ENCODE measurements at places on chromosomes 2 and 18.

GRCh38 chr2:54308186-54308585 is 52.2 kb upstream of the TSPYL6 start:
- no peak for DNase-seq

- DNase-seq: no peak
Measured at GRCh38 chr2:8954990-8955389, 48.5 kb downstream of the MBOAT2 start.

DNA sequence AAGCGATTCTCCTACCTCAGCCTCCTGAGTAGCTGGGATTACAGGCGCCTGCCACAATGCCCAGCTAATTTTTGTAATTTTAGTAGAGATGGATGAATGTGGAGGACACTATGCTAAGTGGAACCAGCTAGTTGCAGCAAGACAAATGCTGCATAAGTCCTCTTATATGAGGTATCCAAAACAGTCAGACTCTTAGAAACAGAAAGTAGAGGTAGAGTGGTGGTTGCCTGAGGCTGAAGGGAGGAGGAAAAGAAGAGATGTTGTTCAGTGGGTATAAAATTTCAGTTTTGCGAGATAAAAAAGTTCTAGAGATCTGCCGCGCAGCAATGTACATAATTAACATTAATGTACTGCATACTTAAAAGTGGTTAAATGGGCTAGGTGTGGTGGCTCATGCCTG is 145.3 kb upstream of the SPRED2 start:
- DNase-seq: no peak

DNA sequence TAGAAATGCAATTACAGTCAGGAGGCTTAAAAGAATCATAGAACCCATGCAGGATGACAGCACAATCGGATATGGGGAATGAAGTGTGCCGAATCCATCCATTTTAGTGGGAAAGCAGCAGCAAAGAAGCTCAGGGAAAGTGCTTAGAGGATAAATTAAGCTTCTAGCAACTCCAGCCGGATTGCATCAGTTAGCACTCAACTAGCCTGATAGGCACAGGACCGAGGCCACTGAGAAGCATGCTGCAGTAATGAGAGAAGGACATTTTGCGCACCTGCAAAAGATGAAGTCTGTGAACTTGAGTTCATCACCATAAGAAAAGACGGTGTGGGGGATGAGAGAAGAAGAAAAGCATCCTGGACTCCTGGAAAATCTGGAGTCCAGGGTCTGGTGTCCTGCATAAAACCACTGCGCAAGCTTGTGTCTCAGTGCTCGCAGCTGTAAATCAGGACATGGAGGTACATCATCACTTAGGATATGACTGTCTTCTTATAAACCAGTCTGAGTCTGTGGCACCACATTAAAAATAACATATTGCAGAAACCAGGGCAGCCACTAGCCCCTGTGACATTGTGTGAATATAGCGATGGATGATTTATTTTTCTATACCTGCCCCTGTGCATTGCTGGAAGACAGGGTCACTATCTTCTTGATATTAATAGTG is 665.5 kb upstream of the SOX11 start:
- no peak for DNase-seq

GRCh38 chr18:2902327-2902726 is 55.5 kb downstream of the EMILIN2 start:
- no peak for DNase-seq

GRCh38 chr18:8261651-8262091 is 347.6 kb upstream of the RAB12 start:
- no peak for DNase-seq

GRCh38 chr2:64063454-64063853 is 44.2 kb upstream of the VPS54 start:
- DNase-seq: no peak

GRCh38 chr18:58552057-58552461 is 76.8 kb downstream of the ALPK2 start:
- no peak for DNase-seq

DNA sequence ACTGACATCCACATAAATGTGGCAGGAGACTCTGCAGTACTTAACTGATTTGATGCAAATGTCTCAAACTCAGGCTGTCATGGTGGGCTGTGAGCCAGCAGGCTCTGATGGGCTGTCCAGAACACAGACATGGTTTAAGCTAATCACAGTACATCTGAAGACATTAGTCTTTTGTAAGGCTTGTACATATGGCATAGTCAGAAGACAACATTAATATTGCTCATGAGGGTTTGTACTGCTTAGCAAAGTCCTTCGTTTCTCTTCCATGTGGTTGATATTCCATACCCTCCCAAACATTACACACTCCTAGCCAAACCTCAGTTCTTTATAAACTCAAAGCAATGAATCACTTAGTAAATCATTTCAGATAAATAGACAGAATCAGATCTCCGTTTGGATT is 330.6 kb downstream of the RND3 start:
- no peak for DNase-seq

GRCh38 chr18:12305930-12306629 is 2.0 kb upstream of the TUBB6 start:
- DNase-seq: no peak

GRCh38 chr18:3623769-3624545 is 174.0 kb downstream of the TGIF1 start:
- DNase-seq: no peak

GRCh38 chr2:26597197-26597596 is 44.0 kb downstream of the CIB4 start:
- no peak for DNase-seq

DNA sequence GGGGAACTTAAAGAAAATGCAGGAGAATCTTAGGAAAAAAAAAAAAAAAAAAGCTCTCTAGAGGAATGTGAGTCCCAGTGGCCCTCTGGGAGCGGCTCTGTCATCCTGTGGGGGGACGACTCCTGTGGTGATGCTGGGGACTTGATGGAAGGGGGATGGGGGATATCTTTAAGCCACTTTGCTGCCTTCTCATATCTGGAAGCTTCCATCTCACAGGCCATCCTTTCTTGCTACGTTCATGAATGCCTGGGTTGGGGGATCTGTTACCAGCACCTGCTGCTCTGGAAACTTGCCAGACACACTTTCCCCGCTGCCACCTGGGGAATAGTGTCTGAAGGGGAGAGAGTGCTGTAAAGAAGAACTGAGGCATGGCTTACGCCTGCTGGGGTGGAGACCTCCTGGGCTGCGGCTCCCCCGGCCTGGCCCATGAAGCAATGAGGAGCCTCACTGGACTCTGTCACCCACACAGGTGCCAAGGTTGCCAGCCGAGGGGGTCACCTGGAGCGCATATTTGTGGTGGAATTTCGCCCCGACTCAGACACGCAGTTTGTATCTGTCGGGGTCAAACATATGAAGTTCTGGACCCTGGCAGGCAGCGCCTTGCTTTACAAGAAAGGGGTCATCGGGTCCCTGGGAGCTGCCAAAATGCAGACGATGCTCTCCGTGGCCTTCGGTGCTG is 92.8 kb downstream of the RTN4 start:
- no peak for DNase-seq

GRCh38 chr2:181408861-181409260 is 48.3 kb upstream of the ITGA4 start:
- no peak for DNase-seq

GRCh38 chr2:58899692-58900091 is 658.6 kb upstream of the FANCL start:
- DNase-seq: peak; percentile 10

DNA sequence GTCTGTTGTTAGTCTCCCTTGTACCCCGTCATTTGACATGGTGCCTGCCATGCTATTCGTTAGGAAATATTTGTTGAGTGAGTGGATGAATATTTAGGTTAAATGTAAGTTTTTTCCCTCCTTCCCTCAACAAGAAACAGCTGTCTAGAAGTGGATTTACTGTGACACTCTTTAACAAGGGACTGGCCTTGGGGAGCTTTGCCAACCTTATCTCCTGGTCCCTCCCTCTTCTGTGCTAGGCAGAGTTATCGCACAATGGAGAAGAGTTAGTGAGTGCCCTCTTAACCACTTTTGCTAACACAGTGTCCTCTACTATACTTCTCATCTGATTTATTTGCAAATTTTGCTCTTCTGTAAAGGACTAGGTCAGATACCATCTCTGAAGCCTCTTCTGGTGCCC is 61.2 kb downstream of the DIS3L2 start:
- DNase-seq: no peak

DNA sequence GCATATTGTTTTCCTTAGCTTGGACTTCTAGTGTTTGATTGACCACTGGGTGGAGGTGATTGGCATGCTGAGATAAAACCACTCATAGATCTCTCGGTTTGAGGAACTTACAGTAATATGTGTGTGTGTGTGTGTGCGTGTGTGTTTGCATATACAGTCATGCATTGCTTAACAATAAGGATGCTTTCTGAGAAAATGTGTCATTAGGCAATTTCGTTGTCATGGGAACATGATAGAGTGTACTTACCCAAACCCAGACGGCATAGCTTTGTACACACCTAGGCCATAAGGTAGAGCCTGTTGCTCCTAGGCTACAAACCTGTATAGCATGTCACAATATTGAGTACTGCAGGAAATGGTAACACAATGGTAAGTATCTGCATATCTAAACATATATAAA is 167.3 kb downstream of the NYAP2 start:
- DNase-seq: no peak

DNA sequence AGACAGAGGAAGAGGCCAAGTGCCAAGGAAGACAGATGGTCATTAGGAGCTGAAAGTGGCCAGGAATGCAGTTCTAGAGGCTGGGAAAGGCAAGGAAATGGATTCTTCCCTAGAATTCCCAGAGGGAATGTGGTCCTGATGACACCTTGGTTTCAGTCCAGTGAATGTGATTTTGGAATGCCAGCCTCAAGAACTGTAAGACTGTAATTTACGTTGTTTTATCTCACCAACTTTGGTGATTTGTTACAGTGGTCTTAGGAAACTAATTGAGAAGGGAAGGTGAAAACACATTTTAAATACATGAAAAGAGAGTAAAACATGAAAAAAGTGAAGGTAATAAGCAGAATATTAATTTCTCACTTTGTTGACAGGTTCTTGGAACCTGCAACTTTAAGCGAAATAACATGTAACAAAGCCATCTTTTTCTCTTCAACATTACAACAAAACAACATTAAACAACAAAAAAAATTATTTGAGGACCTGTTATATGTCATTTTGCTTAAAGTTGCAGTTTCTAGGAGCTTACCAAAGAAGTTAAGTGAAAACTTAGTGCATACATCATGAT is 370.2 kb downstream of the METTL4 start:
- DNase-seq: no peak

DNA sequence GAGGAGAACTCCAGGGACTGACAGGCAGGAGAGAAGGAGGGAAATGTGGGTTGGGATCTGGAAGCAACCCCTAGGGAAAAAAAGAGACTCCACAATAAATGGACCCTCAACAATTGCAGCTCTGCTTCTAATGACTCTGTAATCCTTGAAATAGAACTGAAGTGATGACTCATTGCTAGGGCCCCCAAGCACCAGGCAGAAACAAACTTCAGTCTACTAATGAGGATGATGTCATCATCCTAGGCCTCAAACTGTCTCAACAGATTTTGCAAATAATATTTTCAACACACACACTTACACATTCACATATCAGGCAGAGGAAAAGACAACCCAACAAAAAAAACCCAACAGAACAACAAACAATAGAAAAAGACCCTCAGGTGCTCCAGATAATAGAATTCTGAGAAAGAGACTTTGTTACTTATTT is 143.3 kb downstream of the HDAC4 start:
- no peak for DNase-seq

DNA sequence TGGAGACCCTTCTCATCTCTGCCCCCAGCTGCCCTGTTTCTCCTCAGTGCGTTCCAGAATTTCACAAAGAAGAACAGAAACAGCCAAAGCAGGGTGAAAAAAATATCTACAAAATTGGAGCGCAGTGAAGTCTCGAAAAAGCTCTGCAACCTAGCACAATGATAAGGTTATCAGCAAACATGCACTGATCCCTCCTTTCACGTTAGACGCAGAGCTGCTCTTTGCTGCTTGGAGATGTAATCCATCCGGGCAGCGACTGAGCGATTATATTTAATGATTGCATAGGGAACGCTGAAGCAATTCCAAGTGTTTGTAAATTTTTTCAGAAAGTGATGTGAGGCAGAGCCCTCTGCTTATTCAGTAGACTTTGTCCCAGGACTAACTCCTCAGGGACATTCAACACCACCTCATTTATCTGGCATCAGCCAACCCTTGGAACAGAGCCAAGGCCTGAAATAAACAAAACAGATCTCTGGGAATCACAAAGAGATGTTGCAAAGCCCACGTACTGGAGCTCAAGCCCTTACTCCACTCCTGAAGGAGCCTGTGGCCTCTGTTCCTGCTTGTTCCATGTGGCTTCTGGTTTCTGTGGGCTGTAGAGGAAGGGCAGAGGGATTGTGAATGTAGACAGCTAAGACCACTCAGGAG is 172.6 kb upstream of the BCL2L11 start:
- DNase-seq: no peak

DNA sequence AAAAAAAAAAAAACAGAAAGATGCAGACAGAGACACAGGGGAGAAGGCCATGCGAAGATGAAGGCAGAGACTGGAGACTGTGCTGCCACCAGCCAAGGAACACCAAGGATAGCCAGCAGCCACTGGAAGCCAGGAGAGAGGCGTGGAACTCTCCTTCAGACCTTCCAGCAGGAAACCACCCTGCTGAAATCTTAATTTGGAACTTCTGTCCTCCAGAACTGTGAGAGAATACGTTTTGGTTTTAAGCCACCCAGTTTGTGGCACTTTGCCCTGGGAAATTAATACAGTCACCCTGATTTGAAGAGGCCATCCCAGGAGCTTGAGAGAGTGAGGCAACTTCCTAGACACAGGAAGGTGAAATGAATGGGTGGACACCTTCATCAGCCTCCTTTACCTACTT is 93.7 kb downstream of the IRS1 start:
- no peak for DNase-seq

GRCh38 chr2:85551698-85552678 is 9.3 kb downstream of the GGCX start:
- peak; percentile 84 for DNase-seq

DNA sequence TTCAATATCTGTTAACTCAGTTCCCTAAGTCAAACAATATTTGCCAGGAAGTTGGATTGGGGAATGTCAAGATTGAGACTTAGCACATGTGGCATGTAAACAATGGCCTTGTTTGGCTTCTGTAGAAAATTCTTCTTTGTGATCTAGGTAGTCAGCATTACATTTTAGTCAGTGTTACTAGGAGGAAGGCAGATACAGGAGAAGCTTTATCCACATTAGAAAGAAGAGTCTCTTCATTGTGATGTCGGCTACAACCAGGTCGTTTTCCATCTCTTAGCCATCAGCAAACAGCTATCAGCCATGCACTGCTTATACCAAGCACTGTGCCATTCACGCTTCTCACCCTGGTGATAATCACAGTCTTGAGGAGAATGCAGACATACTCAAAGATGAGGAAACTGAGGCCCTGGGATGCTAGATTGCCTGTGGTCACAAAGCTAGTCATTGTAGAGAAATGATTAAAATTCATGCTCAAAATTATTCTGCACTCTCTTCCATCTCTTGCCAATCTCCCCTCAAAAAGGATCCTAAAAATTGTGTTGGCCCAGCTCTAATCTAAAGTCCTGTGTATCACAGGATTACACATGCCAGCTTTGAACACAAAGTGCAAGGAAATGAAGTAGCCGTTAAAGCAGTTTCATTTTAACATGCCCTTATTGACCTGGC is 3.2 kb downstream of the GALNT5 start:
- no peak for DNase-seq

GRCh38 chr18:55123361-55123760 is 164.1 kb upstream of the CCDC68 start:
- DNase-seq: no peak

GRCh38 chr2:232320443-232320803 is 58.1 kb upstream of the ALPP start:
- DNase-seq: peak; percentile 62

- DNase-seq: no peak
Measured at GRCh38 chr2:148875387-148876051, 492 bp downstream of the KIF5C start.

Data from hematopoietic multipotent progenitor cell (in vitro differentiated cells).